CD8-positive, alpha-beta T cell (primary cell): ENCODE measurements at places on chromosomes 1 and 21. TPM values are rescaled to one million over a fixed set of nuclear protein-coding genes. Genes with fewer than 3 reads are reported as not detected.

Gene MAP3K21
- total RNA-seq = 0.92 TPM

Gene S100B
- total RNA-seq = 26.9 TPM

Gene OR2T34
- not detected for total RNA-seq

Gene SHISAL2A
- total RNA-seq = 20.9 TPM

Gene GUCA2A
- total RNA-seq = not detected

Gene FCRL2
- 0.64 TPM for total RNA-seq

Gene CD164L2
- total RNA-seq = not detected

Gene UBL4B
- not detected for total RNA-seq

Gene CNIH3
- total RNA-seq = 1.6 TPM

Gene SLC44A5
- 0.76 TPM for total RNA-seq

Gene SGIP1
- total RNA-seq = not detected

Gene PATJ
- total RNA-seq = 35.4 TPM

Gene ATAD3C
- 0.79 TPM for total RNA-seq

Gene ELF3
- total RNA-seq = 1.5 TPM

Gene S100A3
- total RNA-seq = not detected

Gene DISP1
- 0.73 TPM for total RNA-seq

Gene ZNF695
- total RNA-seq = not detected

Gene NBPF6
- not detected for total RNA-seq

Gene AADACL4
- not detected for total RNA-seq

Gene PTPRU
- total RNA-seq = 0.25 TPM

Gene SPRR1B
- not detected for total RNA-seq

Gene S100A1
- not detected for total RNA-seq

Gene IL22RA1
- total RNA-seq = not detected

Gene ALX3
- total RNA-seq = not detected

Gene ADCY10
- 0.08 TPM for total RNA-seq

Gene AZIN2
- total RNA-seq = 4.1 TPM

Gene NGF
- total RNA-seq = not detected

Gene C1QC
- not detected for total RNA-seq

Gene CYP4Z1
- not detected for total RNA-seq

Gene ENAH
- not detected for total RNA-seq
